Activated naive CD4-positive, alpha-beta T cell treated with anti-CD3 and anti-CD28 coated beads for 36 hours (primary cell): ENCODE measurements at places on chromosomes 4 and X.

- no peak for DNase-seq
Observed at GRCh38 chrX:38154340-38154739, 66.3 kb downstream of the SRPX start.

GRCh38 chr4:78788007-78788889 is 12.1 kb downstream of the BMP2K start:
- DNase-seq = no peak

- DNase-seq = no peak
Observed at GRCh38 chrX:141619336-141619735, 29.8 kb downstream of the SPANXA2 start.

DNA sequence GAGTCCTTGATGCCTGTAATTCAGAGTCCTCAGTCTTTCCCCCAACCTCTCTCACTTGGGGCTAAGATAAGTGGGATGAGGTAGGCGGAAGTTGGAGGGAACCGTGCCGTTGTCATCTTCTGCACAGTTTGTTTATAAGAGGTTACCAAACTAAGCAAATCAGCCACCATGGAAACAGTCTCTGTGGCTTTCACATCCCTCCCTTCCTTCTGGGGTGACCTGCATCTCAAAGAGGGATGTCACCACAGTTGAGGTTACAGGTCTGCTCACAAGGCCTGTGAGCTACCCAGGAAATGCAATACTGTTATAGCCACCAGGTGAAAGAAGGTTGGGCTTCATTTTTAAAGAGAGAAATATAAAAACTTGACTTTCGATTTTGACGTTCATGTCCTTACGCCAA is 26.3 kb downstream of the RTL5 start:
- DNase-seq = peak; percentile 46

DNA sequence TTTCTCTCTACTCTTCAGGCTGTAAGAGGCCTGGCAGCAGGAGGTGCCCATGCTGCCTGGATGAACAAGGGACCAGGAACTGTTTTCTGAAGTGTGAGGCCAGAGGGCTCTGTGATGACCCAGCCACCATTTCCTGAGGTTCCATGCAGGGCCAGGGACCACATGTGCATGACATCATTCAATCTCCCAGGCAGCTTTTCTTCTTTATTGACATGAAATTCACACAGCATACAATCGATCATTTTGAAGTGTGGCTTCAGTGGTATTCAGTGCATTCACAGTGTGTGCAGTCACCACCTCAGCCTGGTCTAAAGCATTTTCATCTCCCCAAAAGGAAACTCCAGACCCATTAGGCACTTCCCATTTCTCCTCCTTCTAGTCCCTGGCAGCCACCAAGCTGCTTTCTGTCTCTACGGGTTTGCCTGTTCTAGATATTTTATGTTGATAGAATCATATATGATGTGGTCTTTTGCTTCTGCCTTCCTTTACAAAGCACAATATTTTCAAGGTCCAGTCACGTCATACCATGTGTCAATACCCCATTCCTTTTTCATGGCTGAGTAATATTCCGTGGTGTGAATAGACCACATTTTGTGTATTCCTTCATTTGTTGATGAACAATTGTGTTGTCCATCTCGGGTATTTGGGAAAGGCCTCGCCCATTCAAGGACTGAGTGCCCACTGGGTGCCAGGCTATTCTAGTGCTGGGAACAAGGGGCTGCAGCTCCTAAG is 93.1 kb downstream of the PSAPL1 start:
- DNase-seq = no peak

DNA sequence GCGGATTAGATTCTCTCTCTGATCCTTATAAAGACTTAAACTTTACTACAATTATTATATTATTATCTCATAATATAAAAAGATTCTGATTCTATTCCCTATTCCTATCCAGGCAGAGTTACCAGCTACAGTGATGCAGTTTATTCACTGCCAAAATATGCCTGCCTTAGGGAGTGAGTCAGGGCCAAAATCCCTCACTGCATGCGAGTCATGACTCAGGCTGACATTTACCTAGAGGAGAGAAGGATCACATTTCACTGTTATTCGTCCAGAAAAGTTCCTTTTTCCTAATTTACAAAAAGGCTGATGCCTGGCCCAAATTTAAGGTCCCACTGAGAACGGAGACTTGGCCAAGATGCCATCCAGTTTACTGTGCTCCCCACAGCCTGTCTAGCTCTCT is 168.5 kb upstream of the LDB2 start:
- DNase-seq = no peak

DNA sequence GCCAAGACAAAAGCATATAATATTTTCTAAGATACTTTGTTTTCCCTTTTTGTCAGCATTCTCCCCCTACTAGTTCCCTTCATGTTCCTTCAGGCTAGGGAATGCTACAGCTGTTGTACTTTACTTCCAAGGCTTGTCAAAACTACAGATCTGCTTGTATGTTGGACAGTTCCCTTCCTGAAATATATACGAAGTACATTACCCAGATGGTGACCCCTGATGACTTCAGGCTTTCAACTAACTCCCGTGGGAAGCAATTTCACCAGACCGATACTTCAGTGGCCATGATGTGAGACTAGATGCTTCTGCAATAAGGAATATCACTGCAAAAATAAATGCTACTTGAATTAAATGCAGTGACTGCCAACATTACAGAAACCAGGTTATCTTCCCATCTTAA is 332.8 kb downstream of the SH2D1A start:
- no peak for DNase-seq

- DNase-seq = no peak
Observed at GRCh38 chr4:183831026-183831446, 74.1 kb upstream of the STOX2 start.

GRCh38 chr4:23382879-23383278 is 507.0 kb downstream of the PPARGC1A start:
- no peak for DNase-seq

DNA sequence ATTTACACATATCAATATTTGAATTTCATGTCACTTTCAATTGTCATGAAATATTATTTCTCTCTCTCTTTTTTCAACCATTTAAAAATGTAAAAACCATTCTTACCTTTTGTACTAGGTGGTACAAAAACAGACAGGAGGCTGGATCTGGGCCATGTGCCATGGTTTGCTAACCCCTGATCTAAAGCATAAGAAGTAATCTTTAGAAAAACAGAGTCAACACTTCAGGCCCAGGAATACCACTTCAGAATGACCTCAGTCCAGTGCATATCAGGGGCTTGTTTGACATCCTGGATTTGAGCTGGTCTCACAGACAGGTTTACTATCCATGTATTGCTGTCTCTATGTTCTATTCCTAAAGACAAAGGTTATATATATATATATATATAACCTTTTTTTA is 102.5 kb downstream of the DCHS2 start:
- DNase-seq = no peak

DNA sequence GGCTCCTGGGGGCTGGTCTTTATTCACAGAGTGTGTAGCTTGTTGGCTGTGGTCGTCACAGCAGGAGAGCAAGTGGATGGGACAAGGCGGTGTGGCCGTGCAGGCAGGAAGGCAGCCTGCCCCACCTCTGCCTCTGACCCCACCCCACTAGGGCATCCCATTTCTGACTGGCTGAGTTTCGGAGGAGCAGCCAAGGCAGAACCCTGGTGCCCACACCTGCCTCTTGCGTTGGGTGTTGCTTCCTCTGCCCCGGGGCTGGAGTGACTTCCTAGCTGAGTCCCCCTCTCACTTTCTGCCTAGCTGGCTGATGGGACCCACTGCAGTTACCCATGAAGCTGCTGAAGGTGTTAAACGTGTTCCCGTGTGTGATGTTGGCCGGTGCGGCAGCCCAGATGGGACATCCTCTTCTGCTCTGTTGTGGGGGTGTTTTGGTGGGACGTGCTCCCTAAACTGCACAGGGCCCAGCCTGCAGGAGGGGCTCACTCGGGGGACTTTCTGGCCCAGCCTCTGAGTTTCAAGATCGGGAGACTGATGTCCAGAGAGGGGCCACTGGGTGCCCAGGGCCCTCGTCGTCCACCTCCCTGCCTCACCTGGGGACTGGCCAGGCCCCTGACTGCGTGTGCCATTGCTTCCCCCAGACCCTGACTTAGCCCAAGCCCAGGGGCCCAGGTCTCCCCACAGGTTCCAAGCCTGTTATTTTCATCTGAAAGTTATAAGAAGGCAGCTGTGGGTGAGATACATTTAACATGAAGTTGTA is 101.5 kb downstream of the PSAPL1 start:
- no peak for DNase-seq

GRCh38 chr4:168540086-168540485 is 43.2 kb downstream of the PALLD start:
- DNase-seq = peak; percentile 31

GRCh38 chr4:7960017-7960789 is 20.5 kb upstream of the AFAP1 start:
- DNase-seq = peak; percentile 35

GRCh38 chrX:56729152-56729850 is at the start of gene NBDY:
TSS of gene NBDY (plus strand) at chrX:56729243. CDS start at chrX:56729354, 111 bp downstream.
- DNase-seq = peak; percentile 41

- DNase-seq = no peak
Observed at GRCh38 chrX:107119283-107119682, 661 bp upstream of the RBM41 start.

DNA sequence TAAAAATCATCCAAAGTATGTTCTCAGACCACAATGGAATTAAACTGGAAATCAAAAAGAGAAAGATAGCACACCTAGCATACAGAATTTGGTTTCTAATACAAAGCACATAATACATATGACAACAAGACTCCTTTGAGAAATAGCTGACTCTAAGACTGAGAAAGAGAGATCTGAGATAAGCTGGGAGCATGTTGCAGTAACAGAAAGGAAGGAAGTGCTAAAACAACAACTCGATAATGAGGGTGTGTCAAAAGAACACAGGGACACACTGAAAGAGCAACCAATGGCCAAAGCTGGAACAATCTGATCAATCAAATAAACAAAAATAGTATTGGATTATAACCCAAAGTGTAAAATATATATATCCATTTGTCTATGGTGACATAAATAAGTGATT is 586.6 kb downstream of the C4orf33 start:
- no peak for DNase-seq

GRCh38 chr4:185470501-185471195 is 885 bp downstream of the CCDC110 start:
- peak; percentile 51 for DNase-seq

DNA sequence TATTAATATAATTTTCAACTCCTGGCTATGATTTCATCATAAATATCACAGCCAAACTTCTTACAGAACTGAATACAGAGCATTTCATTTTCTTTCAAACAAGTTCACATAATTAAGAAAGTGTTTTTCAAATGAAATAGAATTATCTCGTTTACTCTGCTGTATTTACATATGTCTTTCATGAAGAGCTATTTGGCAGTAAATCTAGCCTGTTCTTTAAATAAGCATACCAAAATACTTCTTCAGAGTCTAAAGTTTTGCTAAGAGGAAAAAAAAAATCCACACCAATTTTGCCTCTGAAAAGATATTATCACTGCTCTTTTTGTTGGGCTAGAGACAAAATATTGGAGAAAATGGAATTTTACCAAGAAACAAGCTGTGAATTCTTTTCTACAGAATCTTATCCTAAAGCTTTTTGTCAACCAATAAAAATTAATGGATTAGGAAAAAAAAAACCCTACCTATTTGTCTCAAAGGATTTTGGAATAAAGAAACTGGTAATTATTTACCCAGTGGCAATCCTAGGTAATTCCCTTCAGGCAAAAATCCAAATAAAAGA is 287.9 kb upstream of the NR3C2 start:
- DNase-seq = no peak

DNA sequence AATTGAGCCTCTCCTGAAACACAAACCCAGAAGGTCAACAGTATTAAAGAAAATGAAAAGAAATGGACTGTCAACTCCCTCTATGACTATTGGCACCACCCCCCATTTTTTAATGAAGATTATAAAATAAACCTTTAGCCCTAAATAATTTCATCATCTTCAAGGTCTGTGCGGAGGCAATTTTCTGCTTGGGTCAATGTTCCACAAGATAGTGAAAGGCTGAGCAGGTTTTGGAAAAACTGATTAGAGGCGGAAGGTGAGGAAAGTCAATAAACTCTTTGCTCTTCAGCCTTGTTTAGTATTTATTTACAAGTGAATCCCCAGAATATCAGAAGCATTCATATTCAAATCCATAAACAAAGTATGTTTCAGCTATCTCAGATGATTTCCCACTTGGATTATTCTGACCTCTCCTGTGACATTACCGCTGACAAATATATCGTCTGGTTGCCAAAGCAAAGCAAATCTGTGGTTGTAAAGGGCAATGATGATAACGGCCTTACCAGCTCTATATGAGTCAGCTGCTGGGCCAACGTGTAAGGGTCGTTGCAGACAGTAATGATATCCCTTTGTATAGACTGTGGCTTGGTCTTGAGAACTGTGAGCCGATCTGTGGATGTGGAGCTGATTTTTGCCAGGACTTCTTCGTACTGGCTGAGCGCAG is 24.0 kb downstream of the RASGEF1B start:
- DNase-seq = no peak

DNA sequence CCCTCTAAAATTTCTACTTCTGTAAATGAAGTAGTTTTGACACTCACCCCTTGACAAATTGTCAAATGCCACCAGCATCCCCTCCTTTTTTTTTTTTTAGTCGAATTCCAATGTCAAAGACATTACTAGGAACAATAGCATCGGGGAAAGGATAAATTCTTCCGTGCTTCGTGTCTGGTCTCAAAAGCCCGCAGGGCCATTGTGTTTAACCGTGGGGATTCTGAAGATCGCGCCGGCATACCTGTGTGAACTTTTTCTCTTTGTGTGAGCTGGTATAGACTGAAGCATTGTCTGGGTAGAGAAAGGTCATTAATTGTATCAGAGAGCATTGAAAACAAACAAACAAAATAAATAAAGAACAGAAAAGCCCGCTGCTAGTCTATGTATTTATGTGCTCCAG is 313.9 kb downstream of the ASMT start:
- DNase-seq = no peak

DNA sequence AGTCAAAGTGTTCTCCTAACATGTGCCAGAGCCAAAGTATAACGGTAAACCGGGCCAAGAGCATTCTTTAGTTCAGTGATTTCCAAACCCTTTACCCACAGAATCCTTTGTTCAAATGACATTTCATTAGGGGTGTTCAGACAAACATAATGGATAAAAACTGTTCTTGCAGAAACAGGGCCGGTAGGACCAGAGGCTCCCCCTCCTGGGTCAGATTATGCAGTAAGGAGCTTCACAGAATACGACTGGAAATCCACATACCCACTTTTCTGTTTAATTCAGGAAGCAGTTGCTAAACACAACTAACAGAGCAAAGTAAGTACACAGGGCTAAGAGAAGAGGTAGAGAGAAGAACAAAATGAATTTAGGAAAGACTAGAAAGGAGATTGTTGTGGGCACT is 46.6 kb upstream of the TMEM184C start:
- no peak for DNase-seq

GRCh38 chrX:153494541-153495361 is at the start of gene BGN:
TSS of gene BGN (plus strand) at chrX:153494980. CDS start at chrX:153504632, 9,652 bp downstream.
- peak; percentile 17 for DNase-seq

DNA sequence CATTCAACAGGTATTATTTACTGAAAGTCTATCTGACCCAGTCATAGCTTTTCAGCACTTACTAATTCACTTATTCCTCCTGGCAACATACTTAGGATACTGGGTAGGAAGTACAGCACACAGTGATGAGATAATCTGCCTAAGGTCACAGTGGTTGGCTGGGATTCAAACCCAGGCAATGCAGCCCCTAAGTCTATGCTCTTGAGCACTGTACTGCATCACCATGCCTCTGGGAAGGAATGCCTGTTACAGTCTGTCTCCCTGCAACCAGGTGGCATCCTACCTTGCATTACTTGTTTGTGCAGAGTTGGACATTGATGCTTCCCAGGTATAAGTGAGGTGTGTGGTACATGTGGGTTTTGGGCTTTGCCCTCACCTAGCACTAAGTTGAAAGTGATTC is 21.5 kb upstream of the LRAT start:
- no peak for DNase-seq

- DNase-seq = no peak
Observed at GRCh38 chr4:61532336-61533000, 332.3 kb downstream of the ADGRL3 start.

- DNase-seq = no peak
Observed at GRCh38 chr4:25834411-25835107, 28.2 kb downstream of the SEL1L3 start.
